ENCODE measurements at places on chromosomes 6 and 20.

GRCh38 chr6:98579941-98580340 lies 254.4 kb upstream of the POU3F2 start:
- no peak for DNase-seq

DNA sequence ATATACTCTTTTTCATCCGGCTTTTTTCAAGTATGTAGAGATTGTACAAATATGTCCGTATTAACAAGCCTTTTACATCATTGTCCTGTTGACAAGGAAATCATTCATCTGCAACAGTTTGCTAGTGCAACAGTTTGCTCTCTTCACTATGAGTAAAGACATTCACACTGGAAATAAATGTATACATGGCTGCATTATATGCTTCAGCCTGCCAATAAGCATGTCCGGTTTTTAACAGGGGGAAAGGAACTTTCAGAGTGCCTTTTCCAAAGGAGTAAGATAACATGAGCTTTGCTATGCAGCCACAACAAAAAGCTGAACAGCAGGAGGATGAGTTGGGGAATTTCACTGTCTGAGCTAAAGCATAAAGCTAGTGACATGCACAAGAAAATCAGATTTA lies 99.4 kb upstream of the ADTRP start:
- no peak for DNase-seq

DNA sequence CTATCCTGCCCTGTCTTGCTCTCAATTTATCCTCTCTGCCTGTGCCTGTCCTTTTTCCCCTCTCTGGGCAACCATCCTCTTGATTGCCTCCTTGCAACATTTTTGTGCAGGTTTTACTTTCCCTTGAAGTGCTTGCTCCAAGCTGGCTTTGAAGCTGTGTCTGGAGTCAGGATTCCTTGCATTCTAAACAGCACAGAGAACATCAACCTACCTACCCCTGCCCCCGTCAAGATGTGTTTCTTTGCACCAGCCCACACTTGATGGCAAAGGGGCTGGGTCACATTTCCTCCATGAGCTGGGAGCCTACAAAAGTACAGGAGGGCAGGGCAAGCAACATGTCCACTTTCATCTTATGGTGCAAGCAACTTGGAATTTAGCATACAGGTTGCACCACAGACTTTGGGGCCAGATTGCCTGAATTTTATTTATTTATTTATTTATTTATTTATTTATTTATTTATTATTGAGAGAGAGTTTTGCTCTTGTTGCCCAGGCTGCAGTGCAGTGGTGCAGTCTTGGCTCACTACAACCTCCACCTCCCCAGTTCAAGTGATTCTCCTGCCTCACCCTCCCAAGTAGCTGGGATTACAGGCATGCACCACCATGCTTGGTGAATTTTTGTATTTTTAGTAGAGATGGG lies 206.3 kb downstream of the COL19A1 start:
- DNase-seq: no peak

- DNase-seq: no peak
Observed at GRCh38 chr20:37749620-37750403, 56.0 kb downstream of the CTNNBL1 start.

- DNase-seq: no peak
Observed at GRCh38 chr20:45957021-45957941, 14.7 kb downstream of the ZNF335 start.

GRCh38 chr20:31712564-31713311 lies 9.9 kb downstream of the BCL2L1 start:
- DNase-seq: no peak

DNA sequence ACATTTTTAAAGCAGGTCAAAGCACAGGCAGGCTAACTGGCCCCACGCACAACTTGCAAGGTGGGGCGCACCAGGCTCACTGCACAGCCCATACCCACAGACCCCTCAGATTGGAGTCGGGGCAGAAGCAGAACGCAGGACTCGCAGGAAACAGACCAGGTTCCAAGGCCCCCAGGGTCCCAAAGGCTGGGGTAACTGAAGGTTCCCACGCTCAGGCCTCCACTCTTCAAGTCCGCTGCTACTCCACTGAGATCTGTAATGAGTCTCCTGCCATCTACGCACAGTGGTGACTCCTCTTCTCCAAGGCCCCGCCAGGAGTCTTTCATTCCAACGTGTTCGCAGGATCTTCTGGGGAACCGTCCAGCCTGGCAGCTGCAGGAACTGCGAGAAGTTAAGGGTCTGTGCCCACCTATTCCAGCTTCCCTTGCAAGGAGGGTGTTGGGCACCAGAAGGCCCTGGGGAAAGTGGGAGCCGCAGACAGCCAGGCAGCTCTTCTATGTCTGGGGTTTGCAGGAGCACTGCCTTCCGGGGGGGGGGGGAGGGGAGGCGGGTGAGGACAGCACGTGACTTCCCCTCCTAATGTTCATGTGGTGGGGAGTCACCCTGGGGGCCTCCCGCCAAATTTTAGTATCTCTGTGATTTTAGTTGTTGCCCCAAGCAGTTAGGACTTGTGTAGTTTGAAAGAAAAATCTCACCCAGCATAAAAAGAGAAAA lies 2.0 kb upstream of the TAF4 start:
- no peak for DNase-seq

- DNase-seq: no peak
Observed at GRCh38 chr20:33719277-33719988, 677 bp downstream of the PXMP4 start.

GRCh38 chr20:37326666-37327065 lies 19.3 kb upstream of the SRC start:
- DNase-seq: no peak

- no peak for DNase-seq
Observed at GRCh38 chr6:169263836-169264608, 10.4 kb upstream of the THBS2 start.

DNA sequence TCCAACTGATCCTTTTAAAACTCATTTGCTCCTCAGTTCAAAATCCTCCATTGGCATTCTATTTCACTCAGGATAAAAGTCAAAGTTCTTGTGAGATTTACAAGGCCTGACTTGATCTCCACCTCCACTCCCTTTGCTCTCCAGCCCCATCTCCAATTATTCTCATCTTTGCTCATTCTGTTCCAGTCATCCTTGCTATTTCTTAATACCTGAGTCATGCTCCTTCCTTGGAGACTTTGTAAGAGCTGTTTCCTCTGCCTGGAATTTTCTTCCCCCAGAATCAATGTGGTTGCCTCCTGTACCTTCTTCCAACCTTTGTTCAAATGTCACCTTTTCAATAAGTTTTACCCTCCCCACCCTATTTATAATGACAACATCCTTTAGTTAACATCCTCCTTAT lies 373.5 kb downstream of the HTR1B start:
- no peak for DNase-seq

DNA sequence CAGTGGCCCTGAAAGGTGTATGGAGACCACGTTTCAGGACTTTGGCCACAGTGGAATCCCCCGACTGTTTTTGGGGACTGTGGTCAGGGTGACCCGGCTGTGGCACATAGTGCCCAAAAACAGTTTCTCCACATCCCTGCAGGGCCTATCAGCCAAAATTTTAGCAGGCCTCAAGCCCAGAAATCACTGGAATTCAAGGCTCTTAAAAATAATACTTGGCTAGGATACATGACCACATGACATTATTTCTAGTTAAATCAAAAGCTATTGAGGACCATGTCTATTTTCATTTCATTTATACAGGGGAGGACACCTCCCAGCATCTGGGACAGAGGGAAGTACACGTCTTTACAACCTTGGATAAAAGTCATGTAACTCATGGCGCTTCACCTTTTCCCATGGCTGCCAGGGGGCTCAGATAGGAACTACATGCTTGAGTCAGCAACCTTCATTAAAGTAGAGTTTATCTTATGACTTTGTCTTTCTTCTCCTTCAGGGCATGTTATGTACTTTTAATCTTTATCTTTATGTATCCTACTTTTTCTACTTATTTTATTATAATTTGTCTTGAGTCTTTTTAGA lies 70.8 kb upstream of the CD93 start:
- no peak for DNase-seq

DNA sequence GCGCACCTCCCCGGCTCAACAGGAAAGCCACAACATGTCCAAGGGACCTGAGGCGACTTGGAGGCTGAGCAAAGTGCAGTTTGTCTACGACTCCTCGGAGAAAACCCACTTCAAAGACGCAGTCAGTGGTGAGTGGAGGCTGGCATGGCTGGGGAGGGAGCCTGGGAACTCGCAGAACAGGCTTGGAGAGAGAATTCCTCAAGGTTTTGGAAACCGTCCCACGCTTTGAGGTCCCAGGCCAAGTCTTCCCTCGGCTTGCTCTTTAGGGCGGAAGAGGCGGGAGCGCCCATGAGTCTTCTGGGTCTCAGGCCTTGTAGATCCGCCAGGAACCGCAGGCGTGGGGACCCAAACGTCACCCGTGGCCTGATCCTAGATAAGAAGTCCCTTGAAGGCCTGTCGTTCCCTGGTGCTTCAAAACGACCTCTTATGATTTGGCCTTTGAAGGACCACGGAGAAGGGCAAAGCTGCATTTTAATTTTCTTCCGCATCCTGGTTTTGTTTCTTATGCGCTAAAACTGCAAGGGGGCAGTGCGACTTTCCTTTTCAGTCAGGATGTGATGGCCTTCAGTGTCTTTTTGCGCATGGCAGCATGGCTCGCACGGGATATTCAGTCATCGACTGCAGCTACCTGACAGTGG lies 2.0 kb downstream of the LAMP5 start:
- no peak for DNase-seq

DNA sequence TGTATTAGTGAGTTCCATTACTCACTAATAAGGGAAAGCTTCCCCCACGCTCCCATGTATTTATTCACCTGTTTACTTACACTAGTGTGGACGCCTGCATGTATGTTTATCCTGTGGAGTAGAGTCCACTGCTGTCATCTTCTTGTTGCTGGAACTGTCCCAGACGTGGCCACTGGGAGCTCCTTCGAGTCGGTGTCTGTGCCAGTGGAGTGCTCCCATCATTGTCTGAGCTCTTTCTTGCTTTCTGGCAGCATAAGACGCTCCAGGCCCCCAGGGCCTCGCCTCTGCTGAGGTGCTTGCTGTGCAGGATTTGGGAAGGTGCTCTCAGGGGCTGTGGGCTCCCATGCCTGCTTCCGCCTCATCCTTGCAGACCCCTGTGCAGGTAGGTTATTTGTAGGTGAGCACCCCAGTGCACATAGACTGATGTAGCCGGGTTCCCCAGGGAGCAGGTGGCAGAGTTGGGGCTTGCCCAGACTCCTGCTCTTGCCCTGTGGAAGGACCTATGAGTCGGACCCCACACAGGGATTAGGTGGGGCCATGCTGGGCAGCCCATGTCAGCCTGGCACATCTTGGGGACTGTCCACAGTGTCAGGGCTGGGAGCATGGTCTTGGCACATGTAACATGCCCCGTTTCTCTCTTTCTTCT lies 16.6 kb downstream of the PHACTR3 start:
- no peak for DNase-seq

- no peak for DNase-seq
Observed at GRCh38 chr6:5860849-5861248, 145.9 kb downstream of the NRN1 start.
